ENCODE measurements at places on chromosomes 1 and 21. TPM values are rescaled to one million over a fixed set of nuclear protein-coding genes. Genes with fewer than 3 reads are reported as not detected.

DNA sequence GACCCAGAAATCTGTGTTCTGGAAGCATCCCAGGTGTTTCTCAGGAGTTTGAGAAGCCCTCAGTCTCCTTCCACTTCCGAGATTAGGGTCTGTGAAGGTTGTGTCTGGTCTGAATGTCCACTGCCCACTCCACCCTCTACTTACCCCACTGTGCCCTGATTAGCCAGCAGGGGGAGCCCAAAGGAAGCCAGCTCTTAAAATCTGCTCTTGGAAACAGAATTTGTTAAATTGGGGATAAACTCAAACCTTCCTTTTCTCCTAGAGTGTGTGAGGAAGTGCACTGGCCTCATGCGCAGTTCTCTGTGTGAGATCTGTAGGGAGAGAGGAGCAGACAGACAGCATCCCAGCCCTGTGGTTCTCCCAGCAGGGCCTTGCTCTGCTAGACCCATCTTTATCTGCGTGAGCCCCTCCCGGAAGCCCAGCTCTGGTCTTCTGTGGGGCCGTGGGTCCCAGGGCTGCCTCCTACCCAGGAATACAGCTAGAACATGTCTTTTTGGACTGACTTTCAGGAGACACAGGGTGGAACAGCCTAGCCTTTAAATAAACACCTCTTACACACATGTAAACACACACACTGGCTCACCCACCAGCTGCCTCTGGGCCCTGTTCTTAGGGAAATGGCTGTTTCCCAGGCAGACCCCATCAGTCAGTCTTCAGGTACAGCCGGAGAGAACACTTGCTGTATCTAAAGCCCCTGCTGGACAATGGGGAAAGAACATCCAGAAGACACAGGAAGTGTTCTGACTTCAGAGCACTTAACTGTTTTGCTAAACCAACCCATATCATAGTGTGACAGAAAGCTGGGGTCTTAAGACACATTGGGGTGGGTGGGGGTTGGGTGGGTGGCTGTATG is 52.2 kb downstream of the SMYD2 start:
- DNase-seq, result peak; percentile 60

- DNase-seq, result no peak
Measured at GRCh38 chr1:47684964-47685762, 247.3 kb downstream of the FOXD2 start.

The HSPG2 gene
- 168 TPM for total RNA-seq

GRCh38 chr21:39799178-39799577 is 54.2 kb downstream of the IGSF5 start:
- no peak for DNase-seq

DNA sequence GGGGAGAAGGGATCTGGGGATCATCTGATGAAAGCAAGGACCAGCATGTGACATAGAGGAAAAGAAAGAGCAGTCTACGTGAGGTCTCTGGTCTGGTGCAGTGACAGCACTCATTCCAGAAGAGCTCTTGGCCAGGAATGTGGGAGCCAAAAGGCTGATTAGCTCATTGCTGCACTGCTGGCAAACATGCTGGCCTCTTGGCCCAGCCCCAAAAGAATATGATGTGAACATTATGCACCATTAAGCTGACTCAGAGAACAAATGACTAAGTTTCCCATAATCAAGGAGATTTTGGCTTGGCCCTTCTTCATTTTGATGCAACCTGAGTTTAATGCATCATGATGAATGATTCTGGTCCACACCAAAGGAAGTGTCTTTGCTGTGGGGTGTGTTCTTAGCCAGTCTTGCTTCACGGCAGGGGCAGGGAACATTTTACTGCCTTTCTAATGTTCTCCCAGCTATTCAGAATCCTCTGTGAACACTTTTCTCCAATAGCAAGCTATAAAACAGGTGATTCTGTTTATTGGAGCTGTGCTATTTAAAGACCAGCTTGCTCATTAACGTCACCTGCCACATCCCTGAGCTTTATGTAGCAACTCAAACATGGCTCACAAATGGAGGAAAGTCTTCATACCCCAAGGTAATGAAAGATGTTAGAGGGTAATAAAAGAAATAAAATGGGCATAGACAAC is 55.1 kb downstream of the PCBP3 start:
- peak; percentile 36 for DNase-seq

GRCh38 chr1:183607322-183607980 is 17.2 kb upstream of the NCF2 start:
- DNase-seq, result no peak

GRCh38 chr1:84571150-84571535 is 3.1 kb downstream of the CTBS start:
- DNase-seq, result no peak

DNA sequence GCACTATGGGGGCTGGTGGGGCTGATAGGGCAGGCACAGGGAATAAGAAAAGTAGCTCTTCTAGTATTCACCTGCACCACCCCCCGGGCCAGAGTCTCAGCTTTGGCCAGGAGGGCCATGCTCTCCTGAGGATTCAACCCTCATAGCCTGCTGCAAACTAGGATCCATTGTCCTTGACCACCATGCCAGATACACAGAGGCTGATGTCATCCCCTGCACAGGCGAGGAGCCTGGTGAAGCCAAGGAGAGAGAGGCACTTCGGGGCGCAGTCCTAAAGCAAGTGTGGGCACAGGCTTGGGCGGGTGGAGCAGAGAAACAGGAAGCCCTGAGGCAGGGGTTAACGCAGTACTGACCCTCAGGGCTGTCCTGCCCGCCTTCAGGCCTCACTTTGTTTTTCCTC is 29.5 kb downstream of the TMEM53 start:
- peak; percentile 40 for DNase-seq

The SPRR2E gene
- total RNA-seq, result not detected

DNA sequence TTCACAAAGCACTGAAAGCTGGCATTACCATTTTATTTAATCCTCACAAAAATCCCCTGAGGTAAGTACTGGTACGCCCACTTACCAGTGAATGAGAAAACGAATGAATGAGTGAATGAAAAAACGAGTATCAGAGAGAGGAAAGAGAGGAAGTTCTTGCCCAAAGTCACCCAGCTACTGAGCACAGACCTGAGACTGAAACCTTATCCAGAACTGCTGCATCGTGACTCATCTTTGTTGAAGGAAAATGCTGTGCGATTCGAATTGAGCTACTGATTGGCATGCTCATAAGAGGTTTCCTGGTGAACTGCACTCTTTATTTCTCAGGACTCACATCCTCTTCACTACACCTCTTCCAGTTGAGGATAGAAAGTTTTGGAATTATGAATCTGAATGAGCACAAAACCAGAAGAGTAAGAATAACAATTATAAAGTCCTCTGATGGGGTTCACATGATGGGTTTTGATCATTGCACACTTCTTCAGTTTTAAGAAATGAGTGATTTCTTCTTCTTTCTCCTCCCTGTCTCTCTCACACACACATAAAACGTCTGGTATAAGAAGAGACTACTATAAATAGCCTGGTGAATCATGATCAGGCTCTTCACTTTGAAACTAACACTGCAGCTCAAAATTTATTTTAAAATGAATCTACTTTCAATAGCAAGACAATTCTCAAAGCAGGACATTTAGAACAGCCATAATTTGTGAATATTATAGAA is 32.1 kb downstream of the IL12RB2 start:
- DNase-seq, result no peak

DNA sequence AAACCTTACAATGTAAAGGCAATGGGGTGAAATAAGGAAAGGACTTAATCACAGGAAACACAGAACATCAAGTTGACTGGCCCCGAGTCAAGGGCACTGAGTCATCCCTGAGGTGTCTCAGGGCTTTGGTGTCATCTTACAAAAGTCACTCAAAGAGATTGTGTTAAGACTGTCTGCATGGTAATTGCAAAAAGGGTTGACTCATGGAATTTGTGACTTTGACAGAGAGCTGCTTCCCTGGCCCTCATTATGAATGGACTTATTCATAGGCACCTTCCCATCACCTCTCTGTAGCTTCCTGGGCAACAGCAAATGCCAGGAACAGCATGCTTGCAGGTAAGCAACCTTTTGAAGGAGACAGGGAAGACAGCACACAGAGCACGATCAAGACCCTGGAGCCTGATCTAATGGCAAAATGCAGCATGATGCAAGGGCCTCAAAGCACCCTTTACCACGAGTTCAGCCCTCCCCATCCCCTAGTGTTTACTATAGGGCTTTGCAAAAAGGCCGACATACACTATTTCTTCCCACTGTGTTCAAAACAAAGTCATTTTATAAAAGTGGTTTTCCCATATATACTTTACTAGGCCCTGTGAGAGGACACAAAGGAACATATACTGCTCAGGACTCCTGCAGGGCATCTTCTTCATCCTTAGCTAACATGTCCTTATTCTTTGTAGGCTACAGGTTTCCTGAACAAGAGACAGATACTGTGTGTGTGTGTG is 17.1 kb downstream of the ZP4 start:
- no peak for DNase-seq

The HCN3 gene
- total RNA-seq, result 0.82 TPM

All from psoas muscle (tissue), 8 donors.